IPS DF 6.9 (cell line): ENCODE measurements at places on chromosomes 6 and 20.
A peak's percentile ranks its signal among the peaks of the same experiment; 100 is the strongest.

DNA sequence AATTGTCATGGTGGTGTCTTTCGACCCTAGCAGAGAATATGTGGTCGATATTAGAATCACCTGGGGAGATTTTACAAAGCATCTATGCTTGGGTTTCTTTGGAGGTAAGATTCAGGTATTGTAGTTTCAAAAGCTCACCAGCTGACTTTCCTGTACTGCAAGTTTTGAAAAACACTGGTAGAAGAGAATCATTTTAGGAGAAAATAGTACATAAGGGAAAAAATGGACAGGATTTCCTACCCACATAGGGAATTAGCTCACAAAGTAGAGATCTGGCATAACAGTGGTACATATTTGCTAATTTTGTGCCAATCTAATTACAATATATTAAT lies 27.4 kb upstream of the ABT1 start:
- no peak for DNase-seq

DNA sequence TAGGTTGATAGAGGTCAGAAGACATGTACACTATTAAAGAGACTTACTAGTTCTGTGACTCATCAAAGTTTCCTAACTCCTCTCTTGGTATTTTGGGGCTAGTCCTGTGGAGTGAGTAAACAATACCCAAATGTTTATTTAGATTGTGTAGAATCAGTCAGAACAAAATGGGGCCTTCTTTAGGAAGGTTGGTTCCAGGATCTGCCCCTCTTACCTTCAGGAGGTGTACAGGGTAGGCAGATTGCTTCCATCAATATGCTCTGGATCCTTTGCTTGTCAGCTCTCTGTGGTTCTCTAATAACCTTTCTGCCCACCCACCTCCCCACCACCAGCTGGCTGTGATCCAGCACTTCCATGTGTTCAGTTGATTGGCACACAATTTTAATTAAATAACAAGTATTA lies 107.0 kb downstream of the POPDC3 start:
- DNase-seq, result no peak

DNA sequence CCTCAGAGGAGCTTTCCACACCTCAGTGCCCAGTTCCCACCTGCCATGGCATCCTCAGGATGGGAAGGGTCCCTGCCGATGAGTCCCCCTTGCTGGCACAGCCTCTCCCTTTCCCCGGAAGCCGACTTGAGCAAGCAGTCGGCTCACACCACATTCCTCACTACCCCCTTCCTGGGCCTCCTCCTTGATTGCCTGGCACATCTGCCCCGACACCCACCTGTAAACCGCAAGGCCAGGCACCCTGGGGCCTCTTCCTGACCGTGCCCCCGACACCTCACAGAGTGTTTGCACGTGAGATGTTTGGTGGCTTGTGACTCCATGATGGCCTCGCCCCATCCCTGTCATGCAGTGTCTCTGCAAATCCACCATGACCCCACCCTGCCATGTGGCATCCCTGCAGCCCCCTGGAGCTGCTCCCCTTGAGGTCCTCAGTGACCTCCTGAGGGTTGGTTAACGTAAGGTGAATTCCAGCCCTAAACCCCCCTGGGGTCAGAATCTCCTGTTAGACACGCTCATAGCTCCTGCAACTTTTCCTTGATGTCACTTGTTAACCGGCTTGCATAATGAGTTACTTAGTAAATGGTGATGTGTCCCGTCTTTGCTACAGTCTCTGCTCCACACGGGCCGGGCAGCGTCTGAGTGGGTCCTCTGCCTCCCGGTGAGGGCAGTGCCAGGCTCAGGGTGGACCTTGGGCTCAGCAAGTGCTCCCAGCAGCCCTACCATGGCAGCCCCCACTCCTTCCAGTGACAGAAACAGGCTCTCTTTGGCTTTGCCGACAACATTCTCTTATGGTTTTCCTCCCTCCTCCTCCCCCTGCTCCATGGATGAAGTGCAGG lies 115.9 kb upstream of the FRMD1 start:
- no peak for DNase-seq

GRCh38 chr6:67952121-67952520 lies 683.0 kb upstream of the ADGRB3 start:
- no peak for DNase-seq

- DNase-seq, result peak; percentile 39
Observed at GRCh38 chr20:41249411-41250281, 67.9 kb downstream of the ZHX3 start.

DNA sequence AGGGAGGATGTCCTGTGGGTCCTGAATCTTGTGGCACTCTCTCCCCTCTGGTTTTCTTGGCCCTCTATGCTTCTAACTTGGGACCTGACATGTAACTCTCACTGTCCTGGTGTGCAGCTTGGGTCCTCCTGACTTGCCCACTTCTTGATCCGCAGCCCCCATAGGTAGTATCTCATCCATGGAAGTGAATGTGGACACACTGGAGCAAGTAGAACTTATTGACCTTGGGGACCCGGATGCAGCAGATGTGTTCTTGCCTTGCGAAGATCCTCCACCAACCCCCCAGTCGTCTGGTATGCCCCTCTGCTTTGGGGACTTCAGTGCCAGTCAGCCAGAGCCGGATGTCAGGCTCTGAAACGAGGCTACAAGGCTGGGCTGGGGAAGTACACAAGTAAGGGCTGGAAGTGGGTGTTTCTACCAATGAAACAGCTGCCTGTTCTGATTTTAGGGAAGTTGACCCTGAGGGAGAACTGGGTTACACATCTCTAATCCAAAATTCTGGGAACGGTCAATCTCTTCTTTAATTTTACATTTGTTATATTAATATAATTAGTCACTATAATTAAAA lies 641 bp downstream of the DBNDD2 start:
- DNase-seq, result no peak
